ENCODE measurements at places on chromosomes 2 and 18. TPM values are rescaled to one million over a fixed set of nuclear protein-coding genes. Genes with fewer than 3 reads are reported as not detected.

PDE11A gene
- total RNA-seq: not detected

C2orf49 gene
- total RNA-seq: 16.5 TPM

NETO1 gene
- total RNA-seq: not detected

MRPS5 gene
- 61.5 TPM for total RNA-seq

DES gene
- total RNA-seq: not detected

NEU4 gene
- 0.86 TPM for total RNA-seq

IL1R2 gene
- not detected for total RNA-seq

ALLC gene
- total RNA-seq: not detected

DNA sequence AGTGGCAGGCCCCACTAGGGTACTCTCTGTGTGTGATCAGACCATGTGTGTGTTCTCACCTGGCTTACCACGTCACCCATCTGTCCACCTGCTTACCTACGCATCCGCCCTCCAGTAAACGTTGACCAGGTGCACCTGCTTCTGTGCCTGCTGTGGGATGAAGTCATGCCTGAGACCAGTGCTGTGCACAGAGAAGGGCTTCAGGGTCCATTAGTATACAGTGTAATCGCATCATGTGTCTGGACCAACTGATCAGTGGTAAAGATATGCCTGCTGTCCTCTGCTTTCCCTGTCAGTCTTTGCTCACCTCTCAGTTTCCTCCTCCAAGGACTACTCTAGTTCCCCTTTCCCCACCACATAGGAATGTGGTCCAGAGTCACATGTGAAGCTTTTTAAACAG, 109.3 kb downstream of the FHOD3 start:
- DNase-seq: no peak
- no peak overlapping the region for H3K27ac ChIP-seq
- H3K27me3 ChIP-seq: no peaks in the 10 kb centered on the region

DNA sequence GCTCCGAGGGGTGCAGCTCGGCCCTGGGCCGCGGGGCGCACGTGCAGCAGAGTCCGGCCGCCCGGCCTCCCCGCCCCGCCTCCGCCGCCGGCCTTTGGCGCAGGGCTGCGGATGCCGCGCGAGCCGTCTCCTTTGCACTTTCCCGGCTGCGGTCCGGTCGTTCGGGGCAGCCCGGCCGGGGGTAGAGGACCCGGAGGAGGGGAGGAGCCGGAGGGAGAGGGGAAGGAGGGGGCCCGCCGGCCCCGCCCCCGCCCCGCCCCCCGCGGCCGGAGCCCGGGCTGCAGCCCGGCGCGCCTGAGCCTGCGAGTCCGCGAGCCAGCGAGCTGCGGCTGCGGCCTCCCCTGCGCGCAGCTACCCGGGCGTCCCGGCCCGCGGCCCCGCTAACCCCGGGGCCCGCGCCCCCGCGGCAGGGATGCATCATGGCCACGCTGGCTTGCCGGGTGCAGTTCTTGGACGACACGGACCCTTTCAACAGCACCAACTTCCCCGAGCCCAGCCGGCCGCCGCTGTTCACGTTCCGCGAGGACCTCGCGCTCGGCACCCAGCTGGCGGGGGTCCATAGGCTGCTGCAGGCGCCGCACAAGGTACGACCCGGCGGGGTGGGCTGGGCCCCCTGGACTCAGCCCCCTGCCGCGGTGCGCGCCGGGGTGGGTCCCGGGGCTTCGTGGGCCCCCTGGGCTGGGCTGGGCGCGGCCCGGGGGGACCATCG, at the start of gene FHOD3:
FHOD3 (plus strand) TSS at position 297 of the 709 bp plus-strand sequence; CDS start at position 420, 123 bp downstream.
- DNase-seq: no peak
- no peak within 1 kb of the TSS for H3K27ac ChIP-seq
- peaks cover 13% of the 10 kb centered on the region for H3K27me3 ChIP-seq
- no peaks in the 10 kb centered on the region for H3K4me1 ChIP-seq
- H3K36me3 ChIP-seq: no peaks in the 10 kb centered on the region

DNA sequence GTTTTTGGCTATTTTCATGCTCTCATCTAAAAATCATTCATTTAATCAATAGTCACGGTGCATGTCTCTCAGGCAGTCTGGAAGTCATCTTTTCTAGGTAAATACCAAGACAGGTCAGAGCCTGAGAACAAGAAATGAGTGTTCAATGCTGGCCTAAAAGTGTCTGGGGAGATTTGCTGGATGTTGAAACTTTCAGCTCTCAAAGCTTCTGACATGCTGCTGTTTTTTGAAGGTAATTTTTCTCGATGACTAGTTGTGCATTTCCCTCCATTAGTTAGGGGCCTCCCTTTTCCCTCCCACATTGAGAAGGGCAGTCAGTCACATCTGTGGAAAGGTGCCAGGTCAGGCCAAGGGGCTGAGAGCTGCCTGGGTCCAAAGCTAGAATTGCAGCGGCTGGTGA, 115.6 kb downstream of the LPIN1 start:
- DNase-seq: no peak
- H3K4me1 ChIP-seq: peaks cover 16% of the 10 kb centered on the region
- no peak overlapping the region for H3K27ac ChIP-seq

- H3K27me3 ChIP-seq: no peaks in the 10 kb centered on the region
- no peak overlapping the region for H3K4me3 ChIP-seq
- H3K27ac ChIP-seq: no peak overlapping the region
- H3K36me3 ChIP-seq: no peaks in the 10 kb centered on the region
- peaks cover 2% of the 10 kb centered on the region for H3K4me1 ChIP-seq
Observed at GRCh38 chr18:3159830-3160229, 59.9 kb downstream of the MYOM1 start.

GRCh38 chr18:47577520-47577919, 326.1 kb upstream of the SKOR2 start:
- DNase-seq: no peak
- H3K4me1 ChIP-seq: no peaks in the 10 kb centered on the region
- no peaks in the 10 kb centered on the region for H3K36me3 ChIP-seq
- H3K4me3 ChIP-seq: no peak overlapping the region
- no peak overlapping the region for H3K27ac ChIP-seq

- H3K4me1 ChIP-seq: no peaks in the 10 kb centered on the region
- H3K27me3 ChIP-seq: peaks cover 2% of the 10 kb centered on the region
- no peak for DNase-seq
- H3K4me3 ChIP-seq: no peak overlapping the region
Observed at GRCh38 chr2:172052000-172052983, 33.0 kb upstream of the DLX1 start.

DNA sequence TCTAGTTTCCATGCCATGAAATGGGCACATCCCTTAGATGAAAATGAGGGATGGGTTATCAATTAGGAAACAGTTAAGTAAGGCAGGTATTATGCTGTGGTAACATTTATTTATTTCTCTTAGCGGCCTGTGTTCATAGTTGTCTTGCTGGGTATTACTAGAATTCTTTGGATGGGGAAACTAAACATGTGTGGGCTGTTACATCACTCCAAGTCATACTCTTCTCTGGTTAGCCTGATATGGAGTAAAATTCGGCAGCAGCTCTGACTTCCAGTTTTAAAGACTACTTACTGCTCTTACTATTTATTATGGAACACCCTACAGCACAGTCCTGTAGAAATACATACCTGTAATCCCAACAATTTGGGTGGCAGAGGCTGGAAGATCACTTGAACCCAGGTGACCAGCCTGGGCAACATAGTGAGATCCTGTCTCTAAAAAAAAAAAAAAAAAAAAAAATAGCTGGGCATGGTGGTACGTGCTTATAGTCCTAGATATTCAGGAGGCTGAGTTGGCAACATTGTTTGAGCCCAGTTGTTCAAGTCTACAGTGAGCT, 33.1 kb upstream of the RASGRP3 start:
- no peaks in the 10 kb centered on the region for H3K4me1 ChIP-seq
- H3K27me3 ChIP-seq: peaks cover 9% of the 10 kb centered on the region
- H3K36me3 ChIP-seq: no peaks in the 10 kb centered on the region
- no peak overlapping the region for H3K27ac ChIP-seq
- no peak for DNase-seq

GRCh38 chr2:210188755-210189154, 17.5 kb upstream of the KANSL1L start:
- no peak overlapping the region for H3K4me3 ChIP-seq
- peaks cover 29% of the 10 kb centered on the region for H3K36me3 ChIP-seq
- no peak for DNase-seq
- H3K27ac ChIP-seq: no peak overlapping the region
- peaks cover 6% of the 10 kb centered on the region for H3K4me1 ChIP-seq

DNA sequence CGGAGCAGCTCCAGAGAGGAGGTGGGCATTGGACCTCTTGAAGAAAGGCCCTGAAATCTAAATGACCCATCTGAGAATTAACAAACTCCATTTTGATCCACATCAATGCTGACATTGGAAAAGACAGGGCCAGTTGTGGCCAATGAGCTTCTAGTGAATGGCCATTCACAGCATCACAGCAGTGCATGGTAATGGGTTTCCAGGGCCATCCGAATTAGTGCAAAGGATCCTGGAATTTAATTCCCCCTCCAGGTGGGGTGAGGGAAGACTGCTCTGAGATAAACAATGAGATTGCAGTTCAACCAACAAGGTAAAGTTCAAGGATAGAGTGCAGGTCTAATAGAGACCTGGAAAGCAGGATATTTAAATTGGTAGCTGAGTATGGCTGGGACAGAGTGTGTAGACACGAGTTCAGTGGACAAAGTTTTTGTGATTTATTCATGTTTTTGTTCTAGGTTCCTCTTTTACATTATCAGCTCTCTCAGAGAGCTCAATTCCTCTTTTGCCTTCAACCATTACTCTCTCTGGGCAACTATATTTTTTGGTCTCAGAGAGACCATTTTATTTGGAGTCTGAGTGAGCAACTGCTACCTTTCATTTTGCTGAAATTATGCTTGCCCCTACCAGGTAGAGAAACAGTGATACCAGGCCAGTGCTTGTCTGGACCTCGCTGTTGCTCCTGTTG, 5.0 kb downstream of the TACR1 start:
- H3K4me1 ChIP-seq: no peaks in the 10 kb centered on the region
- H3K27me3 ChIP-seq: peaks cover 28% of the 10 kb centered on the region

DNA sequence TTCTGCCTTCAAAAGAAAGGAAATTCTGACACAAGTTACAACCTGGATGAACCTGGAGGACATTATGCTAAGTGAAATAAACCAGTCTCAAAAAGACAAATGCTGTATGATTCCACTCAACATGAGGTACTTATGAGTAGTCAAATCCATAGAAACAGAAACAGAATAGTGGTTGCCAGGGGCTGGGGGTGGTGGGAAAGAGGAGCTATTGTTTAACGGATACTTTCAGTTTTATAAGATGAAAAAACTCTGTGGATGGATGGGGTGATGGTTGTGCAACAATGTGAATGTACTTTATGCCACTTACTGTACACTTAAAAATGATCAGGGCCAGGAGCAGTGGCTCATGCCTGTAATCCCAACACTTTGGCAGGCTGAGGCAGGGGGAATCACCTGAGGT, 15.4 kb downstream of the SLC35F5 start:
- H3K27ac ChIP-seq: no peak overlapping the region
- no peak overlapping the region for H3K4me3 ChIP-seq
- no peak for DNase-seq
- H3K36me3 ChIP-seq: peaks cover 13% of the 10 kb centered on the region
- H3K4me1 ChIP-seq: no peaks in the 10 kb centered on the region
- H3K27me3 ChIP-seq: no peaks in the 10 kb centered on the region

- H3K36me3 ChIP-seq: peaks cover 10% of the 10 kb centered on the region
- H3K4me3 ChIP-seq: no peak overlapping the region
- peaks cover 7% of the 10 kb centered on the region for H3K4me1 ChIP-seq
- no peak for DNase-seq
Observed at GRCh38 chr2:8821276-8822217, 15.9 kb downstream of the KIDINS220 start.

GRCh38 chr18:22490429-22490846, 72.7 kb upstream of the CTAGE1 start:
- H3K36me3 ChIP-seq: no peaks in the 10 kb centered on the region
- H3K4me1 ChIP-seq: peaks cover 5% of the 10 kb centered on the region
- DNase-seq: no peak
- H3K27ac ChIP-seq: no peak overlapping the region
- H3K27me3 ChIP-seq: peaks cover 9% of the 10 kb centered on the region
- H3K4me3 ChIP-seq: no peak overlapping the region

DNA sequence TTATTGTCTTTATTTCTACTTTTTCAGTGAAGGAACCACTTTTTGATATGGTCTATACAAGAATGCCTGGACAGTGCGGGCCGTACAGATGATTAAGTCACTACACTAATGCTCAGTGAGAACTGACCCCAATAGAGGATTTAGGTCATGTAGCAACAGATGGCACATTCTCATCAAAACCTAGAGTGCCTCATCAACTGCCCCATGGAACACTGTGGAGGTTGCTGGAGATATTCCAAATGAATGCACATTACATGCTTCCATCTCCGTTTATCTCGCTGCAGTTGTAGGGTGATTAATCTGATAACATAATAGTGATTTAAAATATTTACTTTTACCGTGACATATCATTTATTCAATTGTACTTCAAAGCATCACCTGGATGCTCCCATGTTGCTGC, 41.8 kb upstream of the COPS8 start:
- no peak for DNase-seq
- peaks cover 10% of the 10 kb centered on the region for H3K36me3 ChIP-seq
- peaks cover 18% of the 10 kb centered on the region for H3K27me3 ChIP-seq
- H3K27ac ChIP-seq: no peak overlapping the region
- no peak overlapping the region for H3K4me3 ChIP-seq

DNA sequence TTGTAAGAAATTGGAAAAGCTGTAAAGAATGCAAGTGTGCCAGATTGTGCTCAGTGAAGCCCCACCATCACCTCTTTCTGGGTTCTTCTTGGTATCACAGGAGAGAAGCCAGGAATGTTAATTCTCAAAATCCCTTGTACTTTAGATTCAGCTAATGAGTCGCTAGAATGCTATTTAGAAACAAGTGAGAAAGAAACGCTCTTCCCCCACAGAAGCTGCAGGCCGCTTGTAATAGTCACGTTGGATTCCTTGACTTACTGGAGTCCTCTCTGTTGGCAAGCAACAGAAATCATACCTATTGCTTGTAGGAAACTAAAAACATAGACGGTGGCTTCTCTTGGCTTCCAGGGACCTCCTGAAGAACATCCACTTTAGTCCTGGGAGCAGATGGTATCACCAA, 375.6 kb upstream of the LRATD1 start:
- H3K27me3 ChIP-seq: no peaks in the 10 kb centered on the region
- no peaks in the 10 kb centered on the region for H3K4me1 ChIP-seq
- H3K4me3 ChIP-seq: no peak overlapping the region
- H3K27ac ChIP-seq: no peak overlapping the region
- no peak for DNase-seq

GRCh38 chr2:187842978-187843847, 289.0 kb upstream of the TFPI start:
- DNase-seq: no peak
- no peak overlapping the region for H3K4me3 ChIP-seq
- H3K27ac ChIP-seq: no peak overlapping the region
- no peaks in the 10 kb centered on the region for H3K4me1 ChIP-seq
- no peaks in the 10 kb centered on the region for H3K36me3 ChIP-seq
- no peaks in the 10 kb centered on the region for H3K27me3 ChIP-seq

- H3K36me3 ChIP-seq: no peaks in the 10 kb centered on the region
- no peaks in the 10 kb centered on the region for H3K4me1 ChIP-seq
- no peaks in the 10 kb centered on the region for H3K27me3 ChIP-seq
- no peak overlapping the region for H3K27ac ChIP-seq
- H3K4me3 ChIP-seq: no peak overlapping the region
Observed at GRCh38 chr2:133316557-133316956, 251.7 kb downstream of the NCKAP5 start.

- no peak for DNase-seq
- H3K27me3 ChIP-seq: no peaks in the 10 kb centered on the region
- H3K4me3 ChIP-seq: peak overlapping the region; percentile 33
- H3K27ac ChIP-seq: peak overlapping the region; percentile 26
Observed at GRCh38 chr2:69592511-69592910, 51.0 kb downstream of the AAK1 start.
